Spleen (tissue), 13 donors: ENCODE measurements at places on chromosomes 4 and X.

DNA sequence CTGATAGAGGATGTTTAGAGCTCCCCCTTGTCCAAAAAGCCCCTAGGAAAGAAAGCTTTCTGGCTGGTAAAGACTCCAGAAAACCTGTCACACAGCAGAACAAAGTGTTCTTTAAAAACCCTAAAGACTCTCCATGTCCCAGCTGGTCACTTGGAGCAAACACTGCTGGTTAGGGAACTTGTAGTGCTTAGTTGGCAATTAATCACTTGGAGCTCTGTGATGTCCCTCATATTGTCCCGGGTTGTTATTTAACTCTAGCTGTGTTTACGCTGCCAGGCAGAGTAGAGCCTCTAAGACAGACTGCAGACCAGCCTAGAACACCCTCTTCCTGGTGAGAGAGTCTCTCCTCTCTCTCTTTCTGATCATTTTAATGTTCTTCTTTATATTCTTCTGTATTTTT is 267.3 kb downstream of the BCOR start:
- DNase-seq: no peak

DNA sequence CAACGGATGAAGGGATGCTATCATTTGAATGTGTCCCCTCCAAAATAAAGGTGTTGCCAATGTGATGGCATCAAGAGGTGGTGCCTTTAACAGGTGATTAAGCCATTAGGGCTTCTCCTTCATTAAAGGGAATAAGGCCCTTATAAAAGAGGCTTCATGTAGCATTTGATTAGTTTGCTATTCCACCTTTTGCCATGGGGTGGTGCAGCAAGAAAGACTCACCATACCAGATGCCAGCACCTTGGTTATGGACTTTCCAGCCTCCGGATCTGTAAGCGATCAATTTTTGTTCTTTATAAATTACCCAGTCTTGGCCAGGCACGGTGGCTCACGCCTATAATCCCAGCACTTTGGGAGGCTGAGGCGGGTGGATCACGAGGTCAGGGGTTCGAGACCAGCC is 7.9 kb upstream of the SLC25A43 start:
- no peak for DNase-seq

GRCh38 chr4:40255393-40256281 is 58.8 kb downstream of the RHOH start:
- DNase-seq: no peak

DNA sequence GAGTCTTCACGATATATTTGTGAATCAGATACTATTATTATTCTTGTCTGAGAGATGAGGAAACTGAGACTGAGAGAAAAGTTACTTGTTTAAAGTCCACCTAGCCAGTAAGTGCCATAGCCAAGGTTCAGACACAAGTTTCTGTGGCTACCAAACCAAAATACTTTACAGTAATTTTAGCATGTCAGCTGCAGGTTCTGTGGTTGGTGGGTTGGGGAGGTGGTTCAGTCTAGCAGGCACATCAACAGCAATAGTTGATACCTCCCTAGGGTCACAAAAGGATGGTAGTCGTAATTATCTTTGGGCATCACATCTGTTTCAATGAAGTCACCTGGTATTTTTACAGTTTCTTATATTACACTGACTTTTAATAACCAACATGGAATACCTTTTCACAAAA is 35.6 kb upstream of the EDA2R start:
- no peak for DNase-seq

DNA sequence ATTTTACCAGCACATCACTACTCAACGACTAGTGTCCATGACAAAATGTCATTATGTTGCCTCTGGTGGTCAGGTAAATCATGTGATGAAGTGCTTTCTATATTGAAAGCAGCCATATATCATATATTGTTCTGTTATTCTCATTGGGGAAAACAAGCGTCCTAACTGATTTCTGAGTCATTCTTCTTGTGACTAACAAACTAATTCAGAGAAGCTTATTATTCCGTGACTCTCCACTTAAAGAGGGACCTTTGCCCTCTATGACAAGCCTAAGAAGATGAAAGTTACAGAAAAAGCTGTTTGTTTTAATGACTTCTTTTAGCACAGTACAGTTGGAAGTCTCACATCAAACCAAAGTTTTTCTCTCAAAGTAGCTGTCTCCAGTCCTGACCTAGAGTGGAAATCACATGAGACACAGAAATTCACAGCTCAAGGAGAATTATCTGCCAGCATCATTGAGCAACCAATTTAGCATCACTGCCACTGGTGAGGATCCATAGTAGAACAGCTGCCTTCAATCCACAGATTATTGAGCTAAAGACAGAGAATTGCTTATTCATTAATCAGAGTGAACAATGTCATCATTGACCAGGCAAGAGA is 36.4 kb downstream of the ASB9 start:
- no peak for DNase-seq

DNA sequence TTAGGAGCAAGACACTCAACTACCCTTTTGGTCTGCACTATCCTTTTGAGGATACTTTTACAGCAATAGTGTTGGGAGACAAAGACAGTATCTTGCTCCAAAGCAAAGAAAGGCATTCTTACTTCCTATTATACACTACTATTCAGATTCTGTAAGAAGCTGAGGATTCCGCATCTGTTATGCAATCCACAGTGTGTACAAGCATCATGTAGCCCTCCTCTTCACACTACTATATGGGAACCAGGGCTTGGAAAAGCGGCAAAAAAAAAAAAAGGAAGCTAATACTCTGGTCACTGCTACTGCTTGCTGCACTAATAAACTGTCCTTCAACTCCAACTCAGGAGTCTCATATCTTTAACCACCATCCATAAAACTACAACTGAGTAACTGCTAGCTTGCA is 59.1 kb downstream of the FBXW7 start:
- no peak for DNase-seq
